LHCN-M2 (cell line): ENCODE measurements at places on chromosomes 7 and 10. TPM values are rescaled to one million over a fixed set of nuclear protein-coding genes. Genes with fewer than 3 reads are reported as not detected.

Gene TAF3
- 3.3 and 3.4 TPM in 2 replicates for total RNA-seq

Gene PHTF2
- total RNA-seq: 49.6 and 51.7 TPM in 2 replicates

Gene NPY4R
- not detected in 2 replicates for total RNA-seq

Gene CD36
- 5.4 and 7.9 TPM in 2 replicates for total RNA-seq

Gene LBX1
- 1.7 TPM in 2 replicates for total RNA-seq
